ENCODE measurements at places on chromosomes 1 and 21.

DNA sequence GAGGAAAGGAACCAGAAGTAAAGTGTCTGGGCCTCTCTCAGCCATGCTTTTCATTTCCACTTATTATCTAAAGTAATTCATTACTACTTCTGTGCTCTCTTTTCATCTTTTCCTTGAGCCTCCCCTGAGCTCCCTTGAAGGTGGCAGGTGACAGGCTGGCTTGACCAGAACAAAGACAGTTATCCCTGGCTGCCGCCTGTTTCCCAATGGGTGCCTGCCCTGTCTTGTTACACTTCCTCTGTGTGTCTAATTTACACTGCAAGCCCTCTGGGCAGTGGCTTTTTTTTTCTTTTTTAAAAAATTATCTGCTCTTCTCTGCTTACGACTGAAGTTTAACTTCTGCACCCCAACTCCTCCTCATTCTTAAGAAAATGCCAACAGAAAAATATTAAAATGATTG lies 113.4 kb downstream of the NGF start:
- no peak for DNase-seq

DNA sequence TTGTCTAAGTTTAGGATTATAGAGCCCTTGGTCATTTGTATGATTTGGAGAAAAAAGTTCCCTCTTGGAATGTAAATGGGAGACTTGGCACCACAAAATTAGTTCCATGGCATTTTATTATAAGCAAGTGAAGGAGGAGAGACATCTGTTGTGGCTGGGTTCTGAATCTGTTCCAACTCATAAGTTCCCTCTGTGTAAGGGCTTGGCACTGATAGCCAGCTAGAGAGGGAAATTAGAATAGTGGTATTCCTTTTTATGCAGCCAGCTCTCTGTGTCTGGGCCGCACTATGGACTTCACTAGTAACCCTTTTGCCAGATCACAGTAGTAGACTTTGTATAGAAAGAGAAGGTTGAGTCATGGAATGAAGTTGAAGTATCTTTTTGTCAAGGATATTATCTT lies 31.1 kb downstream of the GNAI3 start:
- DNase-seq, result no peak

DNA sequence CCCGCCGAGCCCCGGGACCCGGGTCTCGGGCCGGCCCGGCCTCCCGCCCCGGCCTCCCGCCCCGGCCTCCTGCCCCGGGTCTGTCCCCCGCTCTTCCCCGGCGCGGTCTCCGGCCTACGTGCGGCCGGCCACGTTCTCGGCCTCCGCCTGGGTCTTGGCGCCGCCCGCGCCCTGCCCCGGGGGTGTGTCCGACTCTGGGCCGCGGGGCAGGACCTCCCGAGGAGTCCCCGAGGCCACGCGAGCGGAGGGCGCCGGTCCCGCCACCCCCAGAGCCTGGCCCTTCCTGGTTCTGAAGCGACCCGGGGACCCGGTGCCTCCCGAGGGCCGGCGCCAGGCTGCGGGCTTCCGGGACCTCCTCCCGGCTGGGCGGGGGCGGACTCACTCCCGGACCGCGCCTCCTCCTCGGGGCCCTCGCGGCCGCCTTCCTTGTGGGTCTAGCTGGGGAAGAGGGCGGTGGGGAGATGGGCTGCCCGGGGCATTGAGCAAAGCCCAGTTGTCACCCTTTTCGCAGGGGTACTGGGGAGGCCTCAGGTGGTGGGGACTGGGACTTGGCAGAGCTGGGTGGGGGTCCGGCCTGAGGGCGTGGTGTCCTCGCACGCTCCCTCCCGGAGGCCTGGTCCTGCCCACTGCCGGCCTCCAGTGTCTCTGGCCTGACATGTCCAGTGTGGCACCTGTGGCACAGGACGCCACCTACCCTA lies 558 bp downstream of the PFKL start:
- DNase-seq, result no peak

GRCh38 chr1:55483523-55483922 lies 268.4 kb upstream of the USP24 start:
- no peak for DNase-seq

DNA sequence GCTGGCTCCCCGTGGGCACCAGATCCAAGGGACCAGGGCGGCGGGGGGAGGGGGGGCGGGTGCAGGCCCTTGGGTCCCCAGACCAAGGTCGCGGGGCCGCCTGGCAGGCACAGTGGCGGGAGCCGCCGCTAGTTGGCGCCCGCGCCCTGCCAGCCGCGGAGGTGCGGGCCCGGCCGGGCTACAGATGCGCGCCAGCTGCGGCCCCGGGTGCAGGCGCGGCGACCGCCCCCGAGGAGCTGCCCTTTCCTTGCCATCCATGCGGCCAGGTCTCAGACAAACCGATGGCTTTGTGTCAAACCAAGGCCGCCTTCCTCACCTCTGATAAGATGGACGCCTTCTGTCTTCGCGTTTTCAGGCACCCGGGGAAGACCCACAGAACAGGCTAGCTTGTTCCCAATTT lies 2.2 kb upstream of the RUNX3 start:
- no peak for DNase-seq

- no peak for DNase-seq
These were observed 9.7 kb downstream of the PLPP3 start for GRCh38 chr1:56569661-56570060.

GRCh38 chr1:26417111-26417759 lies 6.6 kb downstream of the LIN28A start:
- DNase-seq, result peak; percentile 72

- DNase-seq, result peak; percentile 57
These were observed 11.9 kb downstream of the ACTRT2 start for GRCh38 chr1:3033040-3033789.

GRCh38 chr1:175537571-175537970 lies 205.8 kb downstream of the TNR start:
- no peak for DNase-seq

GRCh38 chr1:210755991-210756659 lies 377.8 kb downstream of the KCNH1 start:
- no peak for DNase-seq

DNA sequence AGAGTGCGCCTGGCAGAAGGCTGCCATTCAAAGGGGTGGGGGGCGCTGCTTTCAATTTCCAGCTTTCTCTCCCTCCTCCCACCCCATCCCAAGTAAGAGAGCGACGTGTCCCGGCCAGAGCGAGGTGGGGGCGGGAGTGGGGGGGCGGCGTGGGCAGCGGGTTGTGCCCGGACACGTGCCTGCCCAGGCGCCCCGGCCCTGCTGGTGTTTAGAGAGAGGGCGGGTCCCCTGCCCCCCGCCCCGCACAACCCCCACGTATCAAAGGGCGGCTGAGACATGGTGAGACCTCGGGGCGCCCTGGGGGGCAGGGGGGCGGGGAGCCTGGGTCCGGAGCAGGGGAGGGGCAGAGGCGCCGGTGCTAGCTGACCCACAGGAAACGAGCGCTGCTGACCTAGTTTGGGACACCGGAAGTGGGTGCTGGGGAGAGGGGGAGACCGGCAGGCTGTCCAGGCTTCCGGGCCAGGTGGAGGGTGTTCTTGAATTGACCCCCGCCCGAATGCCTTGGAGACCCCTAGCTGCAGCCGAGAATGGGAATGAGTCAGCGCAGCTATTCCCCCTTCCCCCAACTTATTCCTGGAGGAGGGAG lies 1.3 kb downstream of the ZBTB7B start:
- DNase-seq, result peak; percentile 88

- DNase-seq, result no peak
These were observed 114.1 kb downstream of the TNR start for GRCh38 chr1:175629318-175629694.

- no peak for DNase-seq
These were observed 165.0 kb upstream of the EDN2 start for GRCh38 chr1:41649396-41650027.

GRCh38 chr1:111032295-111032897 lies 68.7 kb upstream of the LRIF1 start:
- no peak for DNase-seq

GRCh38 chr1:40469327-40469726 lies 7.8 kb upstream of the ZFP69 start:
- no peak for DNase-seq

- DNase-seq, result no peak
These were observed 58.7 kb upstream of the PTGS2 start for GRCh38 chr1:186738926-186739325.

GRCh38 chr1:236450779-236451178 lies 56.7 kb downstream of the EDARADD start:
- no peak for DNase-seq

GRCh38 chr21:25791319-25791718 lies 56.5 kb downstream of the GABPA start:
- no peak for DNase-seq

DNA sequence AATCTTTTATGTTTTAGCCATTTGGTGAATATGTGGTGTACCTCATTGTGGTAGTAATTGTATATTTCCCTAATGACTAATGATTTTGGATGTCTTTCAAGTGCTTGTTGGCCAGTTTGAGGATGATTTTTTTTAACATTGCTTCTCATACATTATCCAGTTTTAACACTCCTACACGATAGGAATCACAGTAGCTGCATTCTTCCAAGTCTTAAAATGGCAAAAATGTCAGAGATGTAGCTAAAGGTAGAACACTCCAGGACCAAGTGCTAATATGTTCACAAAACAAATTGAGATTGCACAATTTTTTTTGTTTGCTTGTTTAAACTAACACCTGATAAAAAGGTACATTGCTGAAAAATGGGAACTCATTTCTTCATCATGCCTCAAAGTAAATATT lies 11.7 kb downstream of the USP25 start:
- DNase-seq, result no peak

DNA sequence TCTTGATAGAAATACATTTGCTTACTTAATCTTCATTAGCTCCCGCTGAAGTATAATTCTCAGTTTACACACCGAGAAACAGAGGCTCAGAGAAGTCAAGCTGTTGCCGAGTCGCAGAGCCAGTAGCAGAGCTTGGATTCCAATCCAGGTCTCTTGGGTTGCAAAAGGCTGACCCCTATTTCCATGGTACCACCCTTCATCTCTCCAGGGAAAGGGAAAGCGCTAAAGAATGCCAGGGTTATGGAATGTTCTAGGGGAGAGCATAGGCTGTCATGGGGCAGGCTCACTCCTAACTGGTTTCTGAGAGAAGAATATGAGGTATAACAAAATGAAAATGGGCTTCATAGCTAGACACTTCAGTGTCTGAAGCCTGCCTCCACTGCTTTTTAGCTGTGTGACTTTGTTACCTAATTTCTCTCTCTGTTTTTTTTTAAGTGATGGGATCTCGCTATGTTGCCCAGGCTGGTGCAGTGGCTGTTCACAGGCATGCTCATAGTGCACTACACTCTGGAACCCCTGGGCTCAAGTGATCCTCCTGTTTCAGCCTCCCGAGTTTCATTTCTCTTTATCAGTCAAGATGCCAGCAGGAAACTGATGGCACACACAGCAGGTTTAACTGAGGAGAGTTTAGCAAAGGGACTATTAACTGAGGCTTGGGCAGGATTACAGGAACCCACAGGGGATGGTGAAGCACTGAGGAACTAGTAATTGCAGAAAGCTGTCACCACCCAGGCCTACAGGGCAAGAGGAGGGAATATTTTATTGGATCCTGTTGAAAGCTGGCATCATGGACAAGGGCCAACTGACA lies 25.5 kb upstream of the ATF3 start:
- no peak for DNase-seq

DNA sequence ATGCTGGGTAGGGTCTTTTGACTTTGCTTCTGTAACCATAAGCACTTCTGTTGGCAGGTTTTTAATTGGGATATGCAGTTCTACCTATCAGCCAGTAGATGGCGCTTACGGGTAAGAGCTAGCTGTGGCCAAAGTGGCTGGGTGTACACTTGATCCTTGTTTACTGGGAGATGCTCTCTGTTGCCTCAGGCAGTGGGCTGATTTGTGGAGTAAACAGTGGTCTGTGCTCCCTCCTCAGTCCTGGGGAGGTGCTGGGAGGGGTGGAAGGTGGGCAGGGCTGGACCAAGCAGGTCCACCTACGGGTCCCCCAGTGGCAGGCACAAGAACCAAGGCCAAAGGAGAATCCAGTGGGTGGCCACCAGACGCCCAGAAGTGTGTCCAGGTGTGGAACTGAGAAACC lies 43.4 kb downstream of the RALGPS2 start:
- DNase-seq, result no peak

- DNase-seq, result no peak
These were observed 16.7 kb upstream of the DISP1 start for GRCh38 chr1:222798116-222798515.

GRCh38 chr1:35047188-35047858 lies 15.6 kb upstream of the ZMYM6 start:
- no peak for DNase-seq

DNA sequence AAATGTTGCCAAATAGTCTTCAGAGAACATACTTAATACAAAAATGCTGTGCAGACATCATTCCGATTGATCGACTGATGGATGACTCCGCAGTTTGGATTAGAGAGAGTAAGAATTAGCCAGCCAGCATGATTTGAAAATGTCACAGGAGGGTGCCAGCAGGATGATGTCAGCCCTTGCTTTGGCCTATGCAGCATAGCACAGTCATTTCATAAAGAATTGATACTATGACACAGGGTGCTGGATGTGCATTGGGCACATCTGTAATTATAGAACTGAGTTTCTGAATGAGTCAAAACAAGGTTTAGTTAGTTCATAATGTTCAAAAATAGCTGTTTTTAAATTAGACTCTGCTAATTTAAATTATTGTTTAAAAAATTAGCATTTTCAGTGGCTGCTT lies 21.6 kb upstream of the TRAF5 start:
- DNase-seq, result no peak

DNA sequence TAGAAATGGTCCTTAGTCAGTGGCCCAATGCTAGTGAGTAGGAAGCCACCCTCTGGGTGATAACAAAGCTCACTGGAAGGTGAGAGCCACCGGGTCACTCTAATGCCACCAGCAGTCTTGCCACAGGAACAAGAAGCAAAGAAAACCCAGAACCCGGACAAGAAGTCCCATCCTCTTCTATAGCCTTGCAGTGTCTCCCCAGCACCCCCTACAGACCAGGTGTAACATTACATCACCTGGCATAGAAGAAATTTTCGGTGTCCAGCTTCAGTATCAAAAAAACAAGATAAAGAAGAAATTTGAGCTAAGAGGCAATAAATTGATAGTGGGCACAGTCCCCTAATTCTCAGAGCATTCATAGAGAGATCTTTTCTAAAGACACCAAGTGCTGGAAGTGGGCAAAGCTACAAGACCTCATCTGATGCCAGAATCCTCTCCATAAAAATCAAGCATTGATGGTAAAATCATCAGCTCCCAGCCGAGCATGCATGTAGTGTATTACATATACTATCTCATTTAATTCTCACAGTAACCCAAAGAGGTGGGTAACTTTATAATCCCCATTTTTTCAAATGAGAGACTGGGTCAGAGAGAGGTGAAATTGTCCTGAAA lies 491.0 kb downstream of the MATN1 start:
- no peak for DNase-seq

GRCh38 chr1:209883341-209883971 lies 54.6 kb upstream of the SYT14 start:
- no peak for DNase-seq

DNA sequence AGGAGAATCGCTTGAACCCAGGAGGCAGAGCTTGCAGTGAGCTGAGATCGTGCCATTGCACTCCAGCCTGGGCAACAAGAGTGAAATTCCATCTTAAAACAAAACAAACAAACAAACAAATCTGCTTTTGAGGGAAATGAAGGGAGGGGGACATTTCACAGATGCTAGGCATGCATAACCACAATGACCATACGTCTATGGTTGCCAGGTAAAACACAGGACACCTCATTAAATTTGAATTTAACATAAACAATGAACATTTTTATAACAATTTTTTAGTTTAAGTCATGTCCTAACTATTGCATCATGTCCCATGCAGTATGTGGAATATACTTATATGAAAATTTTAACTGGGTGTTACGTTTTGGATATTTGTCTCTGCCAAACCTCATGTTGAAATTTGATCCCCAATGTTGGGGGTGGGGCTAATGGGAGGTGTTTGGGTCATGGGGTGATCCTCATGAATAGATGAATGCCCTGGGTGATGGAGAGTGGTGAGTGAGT lies 31.0 kb upstream of the ZBTB18 start:
- DNase-seq, result no peak

Measured in ascending aorta (tissue), 2 donors.